RPMI7951 (cell line): ENCODE measurements at places on chromosomes 3 and 15.

DNA sequence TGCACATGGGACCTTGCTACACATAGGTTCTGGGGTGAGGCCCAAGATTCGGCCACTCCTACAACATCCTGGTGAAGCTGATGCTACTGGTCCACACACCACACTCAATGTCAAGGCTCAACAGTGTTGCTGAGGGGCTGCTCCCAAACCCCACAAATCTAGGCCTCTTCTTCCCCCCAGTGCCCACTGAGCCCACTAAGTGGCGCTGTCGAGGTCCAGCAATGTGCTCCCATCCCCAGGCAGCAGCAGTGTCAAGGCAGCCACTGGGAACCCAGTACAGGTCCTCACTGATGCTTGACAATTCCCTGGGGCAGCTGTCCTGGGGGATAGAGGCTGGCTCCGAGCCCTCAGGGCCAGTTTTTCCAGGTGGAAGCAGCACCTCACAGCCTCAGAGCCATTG is 21.5 kb downstream of the SCN5A start:
- DNase-seq: no peak

DNA sequence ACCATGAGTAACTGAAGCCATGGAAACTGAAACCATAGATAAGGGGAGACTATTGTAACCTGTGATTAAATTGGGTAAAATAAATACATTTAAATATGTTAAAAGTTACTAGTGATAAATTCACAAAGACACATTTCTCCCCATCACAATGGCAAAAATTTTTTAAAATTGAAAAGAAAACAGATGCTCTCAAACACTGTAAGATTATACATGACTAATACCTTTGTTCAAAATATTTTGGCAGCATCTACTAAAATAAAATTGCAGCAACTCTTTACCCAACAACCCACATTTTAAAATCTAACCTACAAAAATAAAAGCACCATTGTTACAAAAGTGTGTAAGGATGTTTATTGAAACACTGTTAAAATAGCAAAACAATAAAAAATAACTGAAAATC is 93.3 kb downstream of the CLASP2 start:
- no peak for DNase-seq

GRCh38 chr3:97917813-97918536 is 54.3 kb downstream of the RIOX2 start:
- no peak for DNase-seq

DNA sequence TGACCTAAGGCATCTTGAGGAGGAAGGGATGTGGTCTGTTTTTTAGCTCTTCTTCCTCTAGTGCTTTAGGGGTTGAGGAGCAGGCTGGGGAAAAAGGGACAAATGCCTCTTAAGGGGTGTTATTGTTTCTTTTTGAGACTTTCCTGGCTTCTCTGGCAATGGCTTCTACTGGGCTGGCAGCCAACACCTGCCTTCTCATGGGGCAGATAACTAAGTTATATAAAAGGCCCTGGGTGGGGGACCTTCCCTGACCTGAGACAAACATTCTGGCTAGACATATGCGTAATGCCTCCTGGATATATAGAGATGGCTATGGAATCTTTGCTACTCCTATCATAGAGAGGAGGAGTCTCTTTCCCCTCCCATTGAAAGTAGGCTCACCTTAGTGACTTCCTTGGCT is 179.2 kb upstream of the PROK2 start:
- no peak for DNase-seq

DNA sequence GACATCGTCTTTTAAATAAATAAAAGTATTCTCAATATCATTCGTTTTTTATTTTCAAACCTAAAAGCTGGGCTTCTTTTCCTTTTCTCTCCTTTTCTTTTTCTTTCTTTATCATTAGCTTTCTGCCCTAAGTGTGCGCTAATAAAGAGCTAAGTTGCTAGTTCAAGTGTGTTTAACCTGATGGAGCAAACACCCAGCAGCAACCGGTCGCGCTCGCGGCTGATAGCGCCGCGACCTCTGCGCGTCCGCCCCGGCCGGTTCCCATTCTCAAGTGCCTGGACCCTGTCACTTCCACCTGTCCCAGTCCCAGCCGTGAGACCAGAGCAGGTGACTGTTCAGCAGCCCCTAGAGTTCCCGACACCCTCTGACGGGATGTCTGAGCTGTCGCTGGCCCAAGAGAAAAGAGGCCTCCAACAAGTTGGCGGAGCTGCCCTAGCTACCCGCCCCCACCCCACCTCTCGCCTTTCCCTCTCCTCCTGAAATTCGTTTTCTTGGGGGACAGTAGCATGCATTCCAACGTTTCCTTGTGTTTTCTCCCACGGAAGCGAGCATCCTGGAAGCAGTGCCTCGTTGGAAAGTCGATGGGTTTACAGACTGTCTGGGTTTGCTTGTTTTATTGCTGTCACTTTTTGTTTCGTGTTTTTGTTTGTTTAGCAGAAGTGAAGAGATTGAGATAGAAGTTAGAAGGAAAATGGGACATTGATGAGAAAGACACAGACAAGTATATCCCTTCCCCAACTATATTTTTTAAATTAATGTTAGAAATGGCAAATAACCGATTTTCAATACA is 3.1 kb upstream of the MECOM start:
- no peak for DNase-seq

DNA sequence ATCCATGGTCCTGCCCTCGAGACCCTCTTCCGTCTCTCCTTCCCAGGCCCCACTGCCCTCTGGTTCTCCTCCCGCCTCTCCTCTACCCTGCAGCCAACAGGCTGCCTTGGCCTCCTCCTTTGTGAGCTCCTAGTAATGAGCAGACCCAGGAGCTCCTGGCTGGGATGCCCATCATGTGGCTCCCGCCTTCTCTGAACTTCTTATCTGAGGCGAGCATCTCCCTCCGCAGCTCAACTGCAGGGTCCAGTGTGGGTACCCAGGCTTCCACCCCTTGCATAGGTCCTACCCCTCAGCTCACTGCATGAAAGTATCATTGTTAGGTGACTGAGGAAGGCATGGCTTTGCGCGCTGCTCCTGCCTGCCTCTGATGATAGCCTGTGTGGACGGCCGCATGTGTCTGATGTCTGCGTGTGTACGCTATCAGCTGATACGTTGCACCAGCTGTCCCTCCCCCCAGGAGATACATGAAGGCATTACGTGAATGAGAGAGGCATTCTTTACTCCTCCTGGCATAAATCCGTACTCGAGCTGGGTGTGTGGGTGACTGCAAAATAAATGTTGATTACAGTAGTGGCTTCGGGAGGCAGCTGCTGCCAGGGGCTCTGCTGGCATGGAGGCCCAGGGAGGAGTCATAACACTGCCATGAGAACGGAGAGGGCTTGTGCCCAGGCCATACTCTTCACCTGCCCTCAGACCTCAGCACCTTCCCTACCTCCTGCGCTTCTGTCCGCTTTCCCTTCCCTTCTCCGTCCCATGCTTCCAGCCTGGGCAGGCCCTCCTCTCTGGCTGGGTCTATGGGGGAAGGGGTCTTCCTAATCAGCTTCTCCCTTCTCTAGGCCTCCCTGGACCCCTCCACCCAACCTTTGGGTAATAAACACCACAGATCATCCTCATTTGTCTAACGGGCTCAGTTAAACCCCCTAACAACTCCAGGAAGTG is 48.8 kb downstream of the ZNF710 start:
- DNase-seq: no peak

DNA sequence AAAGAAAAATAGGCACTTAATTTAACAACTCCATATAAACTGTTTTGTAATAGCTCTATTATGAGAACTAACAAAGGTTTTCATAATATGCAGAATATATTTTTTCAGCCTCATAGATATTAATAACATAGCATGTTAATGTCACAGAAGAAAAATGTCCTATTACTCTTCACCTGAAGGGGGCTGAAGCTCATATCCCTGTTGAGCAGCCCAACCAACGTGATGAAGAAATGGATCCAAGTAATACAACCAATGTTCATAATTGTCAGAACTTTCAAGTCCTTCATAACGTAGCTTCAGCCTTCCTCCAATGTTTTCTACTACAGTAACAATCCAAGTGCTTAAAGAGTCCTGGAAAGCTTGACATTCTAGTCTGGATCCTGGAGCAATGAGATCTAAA is 34.5 kb upstream of the STIMATE start:
- DNase-seq: no peak

DNA sequence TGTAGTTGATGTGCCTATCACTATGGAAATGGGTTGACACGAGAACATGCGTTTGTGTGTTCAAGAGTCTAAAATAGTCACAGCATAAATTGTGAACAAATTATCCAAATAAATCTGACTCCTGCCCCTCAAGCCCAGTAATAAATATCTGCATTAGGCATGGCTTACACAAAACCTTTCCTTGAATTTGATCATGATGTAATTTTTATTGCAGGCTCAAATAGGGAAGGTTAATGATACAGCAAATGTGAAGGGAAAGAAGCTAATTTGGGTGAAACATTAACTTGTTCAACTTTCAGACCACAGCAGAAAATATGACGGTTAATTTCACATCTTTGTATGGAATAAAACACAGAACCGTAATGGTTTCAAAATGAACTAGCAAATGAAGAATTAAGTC is 74.6 kb downstream of the WNT5A start:
- DNase-seq: no peak

- DNase-seq: no peak
Observed at GRCh38 chr15:49232236-49232806, 62.3 kb downstream of the GALK2 start.

- DNase-seq: no peak
Observed at GRCh38 chr3:13161021-13161759, 88.0 kb upstream of the IQSEC1 start.

- no peak for DNase-seq
Observed at GRCh38 chr3:177760803-177761202, 563.5 kb upstream of the TBL1XR1 start.

DNA sequence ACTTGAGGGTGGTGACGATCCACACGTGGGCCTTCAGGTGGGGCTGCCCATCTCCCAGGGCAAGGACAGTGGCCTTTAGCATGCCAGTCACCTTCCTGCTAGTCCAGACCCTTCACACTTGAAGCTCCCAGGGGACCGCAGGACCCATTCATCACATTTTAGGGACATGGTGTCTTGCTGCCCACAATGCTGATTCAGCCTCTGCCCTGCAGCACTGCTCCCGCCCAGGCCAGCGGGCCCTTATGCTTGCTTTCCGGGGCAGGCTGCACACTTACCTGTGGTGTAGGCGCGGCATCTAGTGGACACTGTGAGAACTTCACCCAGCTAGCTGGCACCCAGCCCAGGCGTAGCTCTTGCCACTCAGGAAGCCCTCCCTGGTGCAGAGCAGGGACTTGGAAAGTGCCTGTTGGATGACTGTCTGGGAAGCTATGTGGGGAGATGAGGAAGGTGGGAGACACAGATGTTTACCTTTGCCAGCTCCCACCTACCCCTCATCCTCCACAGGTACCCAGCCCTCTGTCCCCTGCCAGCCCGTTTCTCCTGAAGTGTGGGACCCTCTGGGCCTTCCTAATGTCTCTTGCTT is 26.3 kb upstream of the NR2C2 start:
- DNase-seq: peak; percentile 84

- peak; percentile 63 for DNase-seq
Observed at GRCh38 chr15:92733934-92734521, 78.5 kb upstream of the FAM174B start.

GRCh38 chr15:31304751-31305365 is 21.8 kb upstream of the KLF13 start:
- peak; percentile 17 for DNase-seq

- DNase-seq: no peak
Observed at GRCh38 chr15:70569714-70570231, 193.6 kb downstream of the UACA start.

GRCh38 chr3:52315006-52315405 is 1.1 kb upstream of the DNAH1 start:
- no peak for DNase-seq

DNA sequence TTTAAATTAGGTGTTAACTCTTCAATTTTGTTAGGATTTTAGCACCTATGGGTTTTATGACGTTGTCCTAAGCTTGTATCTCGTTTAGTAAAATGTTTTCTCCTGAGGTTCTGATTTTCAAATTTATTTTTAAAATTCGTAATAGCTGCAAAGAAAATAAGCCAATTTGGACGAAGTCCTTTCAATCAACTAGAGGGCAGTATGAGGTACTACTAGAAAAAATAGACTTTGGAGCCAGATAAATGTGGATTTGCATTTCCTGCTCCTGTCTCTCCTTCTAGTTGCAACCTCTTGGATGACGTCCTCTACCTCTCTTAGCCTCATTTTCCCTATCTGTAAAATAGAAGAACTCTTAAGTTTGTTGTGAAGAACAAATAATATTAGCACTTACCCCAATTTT is 81.1 kb downstream of the SLTM start:
- DNase-seq: no peak

DNA sequence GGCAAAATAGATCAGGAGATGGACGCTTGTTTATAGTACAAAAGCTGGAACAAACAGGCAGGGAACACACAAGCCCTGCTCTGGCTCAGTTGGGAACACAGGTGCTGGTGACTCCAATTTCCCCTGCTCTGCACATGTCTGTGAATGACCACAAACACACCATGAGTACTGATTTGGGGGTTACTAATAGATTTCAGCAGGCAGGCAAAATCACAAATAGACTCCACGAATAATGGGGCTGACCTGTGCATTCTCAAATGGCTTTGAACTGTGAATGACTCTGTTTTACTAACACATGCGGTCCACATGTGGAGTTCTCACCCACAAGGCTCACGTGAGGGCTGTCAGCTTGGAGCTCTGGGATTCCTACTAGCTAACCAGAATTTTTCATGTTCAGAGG is 3.9 kb downstream of the RTP3 start:
- peak; percentile 45 for DNase-seq

DNA sequence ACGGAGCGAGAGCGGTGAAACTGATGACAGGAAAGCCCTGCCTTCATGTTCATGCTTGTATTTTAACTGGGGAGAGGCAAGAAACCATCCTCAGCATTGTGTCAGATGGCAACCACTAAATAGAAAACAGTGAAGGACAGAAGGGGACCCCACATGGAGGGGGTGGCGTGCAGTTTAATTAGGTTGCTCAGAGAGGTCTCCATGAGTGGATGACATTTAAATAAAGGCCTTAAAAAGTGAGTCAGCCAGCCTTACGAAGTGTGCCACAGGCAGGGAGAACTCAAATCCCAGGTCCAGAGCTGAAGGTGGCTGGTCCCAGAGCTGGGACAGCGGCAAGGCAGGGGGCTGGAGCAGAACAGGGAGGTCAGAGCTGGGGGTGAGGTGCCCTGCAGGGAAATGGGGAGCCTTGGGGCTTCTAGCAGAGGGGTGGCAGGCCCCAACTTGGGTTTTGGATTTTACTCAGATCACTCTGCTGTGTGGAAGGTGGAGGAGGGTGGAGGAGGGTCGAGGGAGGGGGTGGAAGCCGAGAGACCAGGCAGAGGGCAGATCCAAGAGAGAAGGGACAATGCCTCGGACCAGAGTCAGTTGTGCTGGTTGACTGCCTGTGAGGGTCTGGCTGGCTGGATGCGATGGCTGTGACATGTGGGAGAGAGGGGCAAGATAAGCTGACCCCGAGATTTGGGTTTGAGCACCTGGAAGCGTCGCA is 73.7 kb downstream of the KLF13 start:
- DNase-seq: peak; percentile 49
